ENCODE measurements at places on chromosomes 2 and 18.

GRCh38 chr2:150624001-150624401 is 136.5 kb upstream of the RND3 start:
- no peak for DNase-seq

DNA sequence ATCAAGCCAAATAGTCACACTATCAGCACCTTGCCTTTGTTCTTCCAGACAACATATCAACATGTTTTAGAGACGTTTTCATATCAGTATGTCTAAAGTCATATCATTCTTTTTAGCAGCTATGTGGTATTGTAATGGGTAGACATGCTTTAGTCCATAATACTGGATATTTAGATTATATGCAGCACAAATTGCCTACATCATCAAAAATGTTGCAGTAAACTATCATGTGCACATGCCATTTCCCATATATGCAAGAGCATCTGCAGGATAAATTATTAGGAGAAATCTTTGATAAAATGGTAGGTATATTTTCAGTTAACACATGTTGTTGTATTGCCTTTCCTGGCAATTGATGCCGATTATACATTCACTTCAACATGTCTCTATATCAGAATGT is 636.5 kb downstream of the XIRP2 start:
- no peak for DNase-seq

DNA sequence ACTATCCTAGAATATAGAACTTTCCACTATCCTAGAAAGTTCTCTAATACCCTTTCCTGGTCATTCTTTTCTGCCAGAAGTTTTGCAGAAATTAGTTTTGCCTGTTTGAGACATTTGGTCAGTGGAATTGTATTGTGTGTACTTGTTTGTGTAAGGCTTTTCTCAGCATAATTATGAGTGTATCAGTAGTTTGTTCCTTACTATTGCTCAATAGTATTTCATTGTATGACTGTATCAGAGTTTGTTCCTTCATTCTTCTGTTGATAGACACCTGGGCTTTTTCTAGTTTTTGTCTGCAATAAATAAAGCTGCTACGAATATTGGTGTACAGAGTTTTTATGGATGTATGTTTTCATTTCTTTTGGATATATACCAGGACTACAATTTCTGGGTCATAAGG is 27.2 kb downstream of the CCDC138 start:
- no peak for DNase-seq

GRCh38 chr2:3479430-3480320 is 39.7 kb downstream of the ADI1 start:
- no peak for DNase-seq

DNA sequence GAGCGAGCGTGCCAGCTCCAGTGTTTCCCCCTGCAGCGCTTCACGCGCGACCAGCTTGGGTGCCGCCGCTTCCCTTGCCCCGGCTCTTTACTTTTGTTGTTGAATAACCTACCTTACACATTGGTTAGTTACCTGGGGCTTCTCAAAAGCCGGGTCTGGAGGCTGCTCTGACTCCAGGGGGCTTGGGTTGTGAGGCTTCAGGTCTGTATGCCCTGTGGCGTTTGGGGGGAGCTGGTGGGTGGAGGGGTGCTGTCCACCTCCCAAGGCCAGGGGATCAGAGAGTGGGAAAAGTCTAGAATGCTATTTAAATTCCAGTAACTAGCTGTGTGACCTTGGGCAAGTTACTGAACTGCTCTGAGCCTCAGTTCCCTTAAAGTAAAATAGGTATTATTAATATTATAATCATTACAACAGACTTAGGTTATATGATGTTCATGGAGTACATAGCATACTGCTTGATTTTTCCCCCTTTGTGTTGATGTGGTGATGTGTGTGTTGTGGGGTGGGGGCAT is 770 bp downstream of the LYPD6B start:
- DNase-seq, result no peak

All from naive B cell (primary cell).